ENCODE measurements at places on chromosomes 6 and 20. TPM values are rescaled to one million over a fixed set of nuclear protein-coding genes. Genes with fewer than 3 reads are reported as not detected.

Gene ZC2HC1B
- 0.34 TPM for polyA plus RNA-seq

Gene GFOD1
- 8.2 TPM for polyA plus RNA-seq

Gene ZFP64
- polyA plus RNA-seq, result 5.1 TPM

Gene FGD2
- not detected for polyA plus RNA-seq

Gene CST1
- polyA plus RNA-seq, result not detected

Gene TSBP1
- polyA plus RNA-seq, result not detected
